ENCODE measurements at places on chromosomes 3 and 15. TPM values are rescaled to one million over a fixed set of nuclear protein-coding genes. Genes with fewer than 3 reads are reported as not detected.

ZFYVE19 gene
- 24.8 TPM for total RNA-seq

CLDN16 gene
- total RNA-seq: not detected

CLDN1 gene
- 0.27 TPM for total RNA-seq

EOMES gene
- total RNA-seq: not detected

LMOD3 gene
- total RNA-seq: not detected

FAM3D gene
- total RNA-seq: not detected

HYAL3 gene
- total RNA-seq: 3.8 TPM

SQOR gene
- total RNA-seq: 17.9 TPM

ACTRT3 gene
- 5.1 TPM for total RNA-seq

FOXB1 gene
- not detected for total RNA-seq

GRAMD1C gene
- 17.0 TPM for total RNA-seq

TRAIP gene
- total RNA-seq: 13.4 TPM

CMTM8 gene
- total RNA-seq: 7.3 TPM

ST3GAL6 gene
- total RNA-seq: 17.7 TPM

AP3B2 gene
- not detected for total RNA-seq

KCNH8 gene
- total RNA-seq: not detected

CELSR3 gene
- total RNA-seq: 0.71 TPM

GOLGA8H gene
- total RNA-seq: 3.3 TPM

CCDC54 gene
- not detected for total RNA-seq

CHRNA7 gene
- 2.7 TPM for total RNA-seq

PLCH1 gene
- not detected for total RNA-seq

PAQR5 gene
- 0.09 TPM for total RNA-seq

BRPF1 gene
- 23.2 TPM for total RNA-seq

TMEM207 gene
- not detected for total RNA-seq

CKMT1A gene
- total RNA-seq: not detected

UBL7 gene
- 31.9 TPM for total RNA-seq

STAB1 gene
- total RNA-seq: 340 TPM

CCDC9B gene
- 47.3 TPM for total RNA-seq

TNFAIP8L3 gene
- 38.3 TPM for total RNA-seq

POLR2M gene
- total RNA-seq: 50.6 TPM

A4GNT gene
- total RNA-seq: not detected

DPPA2 gene
- not detected for total RNA-seq

ZNF501 gene
- 3.9 TPM for total RNA-seq

NLGN1 gene
- 16.3 TPM for total RNA-seq

PTPN9 gene
- 31.4 TPM for total RNA-seq

ZBBX gene
- total RNA-seq: not detected

PYDC2 gene
- not detected for total RNA-seq

MNS1 gene
- total RNA-seq: 2.6 TPM

DNAH12 gene
- 0.20 TPM for total RNA-seq

PIAS1 gene
- total RNA-seq: 32.3 TPM

RTP3 gene
- total RNA-seq: not detected

FGD5 gene
- 134 TPM for total RNA-seq

CCR8 gene
- total RNA-seq: not detected

ZDHHC19 gene
- not detected for total RNA-seq

TGM5 gene
- not detected for total RNA-seq

PLSCR5 gene
- total RNA-seq: not detected

Measured in endothelial cell of umbilical vein (primary cell).